T-helper 1 cell treated with Interleukin-12 subunit alpha and Interleukin-12 subunit beta and Interleukin-4 antibody, amounts not matched to agents 30 ng/mL and 1 ng/mL, for 36 hours (primary cell): ENCODE measurements at places on chromosomes 5 and 9. TPM values are rescaled to one million over a fixed set of nuclear protein-coding genes. Genes with fewer than 3 reads are reported as not detected.

EQTN gene
- not detected in 2 replicates for total RNA-seq

GHR gene
- 0.05 TPM in 1 of 2 replicates, not detected in the other for total RNA-seq

MEGF10 gene
- 0.02 TPM in 1 of 2 replicates, not detected in the other for total RNA-seq

INSL4 gene
- total RNA-seq = not detected in 2 replicates

SLC36A3 gene
- not detected in 2 replicates for total RNA-seq

HEMGN gene
- total RNA-seq = 0.42 and 0.44 TPM in 2 replicates

KDM4C gene
- 54.3 and 60.0 TPM in 2 replicates for total RNA-seq

COL5A1 gene
- total RNA-seq = 0.02 and 0.15 TPM in 2 replicates

GPX8 gene
- total RNA-seq = not detected in 2 replicates

IFNE gene
- total RNA-seq = 0.32 TPM in 1 of 2 replicates, not detected in the other

TPRN gene
- 9.5 and 9.9 TPM in 2 replicates for total RNA-seq

ENHO gene
- 0.20 TPM in 1 of 2 replicates, not detected in the other for total RNA-seq

TCF7 gene
- 107 and 110 TPM in 2 replicates for total RNA-seq

NR2F1 gene
- total RNA-seq = not detected in 2 replicates

HRCT1 gene
- not detected in 2 replicates for total RNA-seq

AJM1 gene
- 8.1 and 8.8 TPM in 2 replicates for total RNA-seq

OGN gene
- total RNA-seq = 0.15 TPM in 1 of 2 replicates, not detected in the other

FGF10 gene
- not detected in 2 replicates for total RNA-seq

OTP gene
- total RNA-seq = not detected in 2 replicates

SLC30A5 gene
- total RNA-seq = 44.6 and 44.9 TPM in 2 replicates

GLDC gene
- total RNA-seq = 1.0 and 3.1 TPM in 2 replicates

PCDHA1 gene
- not detected in 2 replicates for total RNA-seq

SPATA31E1 gene
- total RNA-seq = not detected in 2 replicates

SPINK13 gene
- not detected in 2 replicates for total RNA-seq

GAPT gene
- total RNA-seq = not detected in 2 replicates

FGFR4 gene
- total RNA-seq = 1.3 and 1.6 TPM in 2 replicates

SHOC1 gene
- total RNA-seq = not detected in 2 replicates

FSD1L gene
- total RNA-seq = 5.2 and 5.3 TPM in 2 replicates

C8G gene
- 3.1 and 4.2 TPM in 2 replicates for total RNA-seq

ST8SIA4 gene
- total RNA-seq = 65.1 and 74.6 TPM in 2 replicates

STX17 gene
- total RNA-seq = 35.6 and 36.9 TPM in 2 replicates

ADAMTS2 gene
- total RNA-seq = not detected in 2 replicates

TGFBI gene
- total RNA-seq = 0.15 TPM in 1 of 2 replicates, not detected in the other

SHLD3 gene
- 5.3 and 5.8 TPM in 2 replicates for total RNA-seq

MCTP1 gene
- 0.10 and 0.20 TPM in 2 replicates for total RNA-seq

C9orf50 gene
- total RNA-seq = not detected in 2 replicates

IFNA2 gene
- not detected in 2 replicates for total RNA-seq

MOB3B gene
- 0.39 and 0.73 TPM in 2 replicates for total RNA-seq
